ENCODE measurements at places on chromosomes 7 and 10.

DNA sequence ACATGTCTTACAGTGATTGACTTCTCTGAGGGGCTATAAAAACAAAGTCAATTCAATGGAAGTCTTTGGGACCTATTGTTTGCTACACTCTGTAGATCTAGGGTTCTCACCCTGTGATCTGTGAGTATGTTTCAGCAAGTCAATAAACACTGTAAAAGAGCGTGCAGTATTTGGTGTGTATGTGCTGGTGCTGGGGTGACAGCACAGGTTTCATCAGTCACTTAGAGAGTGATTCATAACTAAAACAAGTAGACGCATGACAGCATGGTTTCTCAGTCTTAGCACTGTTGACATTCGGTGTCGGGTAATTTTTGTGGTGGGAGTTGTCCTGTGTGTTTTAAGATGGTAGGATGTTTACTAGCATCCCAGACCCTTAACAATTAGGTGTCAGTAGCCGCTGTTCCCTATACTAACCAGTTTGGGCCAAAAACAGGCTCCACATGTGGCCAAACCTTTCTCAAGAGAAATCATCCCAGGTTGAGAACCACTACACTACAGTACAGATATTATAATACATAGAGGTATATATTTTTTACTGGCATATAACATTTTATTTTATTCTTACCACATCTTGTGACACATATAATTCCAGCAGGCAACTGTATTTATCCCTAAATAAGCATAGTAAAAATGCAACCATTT, 411.8 kb downstream of the ARL4A start:
- no peak for DNase-seq

DNA sequence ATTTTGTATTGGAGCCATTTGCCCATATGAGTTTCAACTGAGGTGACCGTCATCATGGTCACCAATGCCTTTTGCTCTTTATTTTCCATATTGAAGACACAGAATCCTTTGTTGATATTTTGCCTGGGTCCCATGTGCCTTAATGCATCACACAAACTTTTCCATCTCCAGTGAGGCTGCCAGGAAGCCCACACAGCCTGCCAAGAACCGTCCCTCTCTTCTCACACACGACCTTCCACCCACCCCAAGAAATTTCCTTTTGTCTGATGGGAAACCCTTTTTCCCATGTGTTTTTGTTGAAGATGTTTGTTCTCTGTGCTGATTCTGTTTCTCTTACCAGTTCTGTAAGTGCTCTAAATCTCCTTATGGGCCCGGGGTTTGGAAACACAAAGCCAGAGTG, 168.9 kb downstream of the CSTF2T start:
- no peak for DNase-seq

GRCh38 chr7:38186593-38187314, 8.7 kb downstream of the STARD3NL start:
- DNase-seq = no peak

GRCh38 chr7:134452991-134453473, 5.9 kb downstream of the AKR1B1 start:
- no peak for DNase-seq

- DNase-seq = no peak
These were observed 337.0 kb downstream of the CRPPA start for GRCh38 chr7:16084370-16084769.
